Vein endothelial cell (primary cell): ENCODE measurements at places on chromosomes 6 and 20. TPM values are rescaled to one million over a fixed set of nuclear protein-coding genes. Genes with fewer than 3 reads are reported as not detected.

The DACT2 gene
- total RNA-seq: not detected in 2 replicates

The KCNG1 gene
- total RNA-seq: 2.0 and 2.5 TPM in 2 replicates

The ACTL10 gene
- total RNA-seq: 2.8 and 3.3 TPM in 2 replicates

The CST1 gene
- total RNA-seq: 4.2 TPM in 1 of 2 replicates, not detected in the other

The C6orf15 gene
- total RNA-seq: 0.33 TPM in 1 of 2 replicates, not detected in the other

The FAM162B gene
- total RNA-seq: 0.33 TPM in 1 of 2 replicates, not detected in the other

The ANGPT4 gene
- not detected in 2 replicates for total RNA-seq

The RGL2 gene
- total RNA-seq: 61.8 and 67.0 TPM in 2 replicates

The PACSIN1 gene
- not detected in 2 replicates for total RNA-seq

The RBBP8NL gene
- total RNA-seq: not detected in 2 replicates

The COL12A1 gene
- 15.4 and 19.3 TPM in 2 replicates for total RNA-seq

The ABRACL gene
- 67.0 and 95.8 TPM in 2 replicates for total RNA-seq

The C20orf144 gene
- under 0.01 and 0.10 TPM in 2 replicates for total RNA-seq

The SIRPG gene
- not detected in 2 replicates for total RNA-seq

The BANF2 gene
- not detected in 2 replicates for total RNA-seq

The EYS gene
- under 0.01 and 3.2 TPM in 2 replicates for total RNA-seq

The FOXF2 gene
- 0.10 TPM in 1 of 2 replicates, not detected in the other for total RNA-seq

The HRH3 gene
- total RNA-seq: not detected in 2 replicates

The CYP39A1 gene
- total RNA-seq: 0.33 and 0.38 TPM in 2 replicates

The FILIP1 gene
- total RNA-seq: 10.0 and 22.5 TPM in 2 replicates

The GLP1R gene
- total RNA-seq: not detected in 2 replicates

The PI3 gene
- total RNA-seq: not detected in 2 replicates

The TBX18 gene
- 1.6 and 7.5 TPM in 2 replicates for total RNA-seq

The MOCS3 gene
- total RNA-seq: 9.5 TPM in 2 replicates

The FBXO9 gene
- 29.6 and 42.1 TPM in 2 replicates for total RNA-seq

The BMP2 gene
- 23.8 and 34.2 TPM in 2 replicates for total RNA-seq

The ADGB gene
- total RNA-seq: not detected in 2 replicates

The NFKBIE gene
- total RNA-seq: 25.5 and 30.8 TPM in 2 replicates

The DYNLRB1 gene
- 68.6 and 69.6 TPM in 2 replicates for total RNA-seq

The TFAP2B gene
- not detected in 2 replicates for total RNA-seq

The SDCBP2 gene
- total RNA-seq: 4.9 and 6.2 TPM in 2 replicates

The MYLK4 gene
- 0.65 and 1.1 TPM in 2 replicates for total RNA-seq

The MPIG6B gene
- total RNA-seq: not detected in 2 replicates

The CST9L gene
- total RNA-seq: not detected in 2 replicates

The TNNC2 gene
- 0.33 TPM in 1 of 2 replicates, not detected in the other for total RNA-seq

The TFAP2C gene
- under 0.01 TPM in 1 of 2 replicates, not detected in the other for total RNA-seq

The CST3 gene
- 164 and 196 TPM in 2 replicates for total RNA-seq

The GGTLC1 gene
- total RNA-seq: not detected in 2 replicates

The RMND1 gene
- 29.8 and 35.3 TPM in 2 replicates for total RNA-seq

The MUC21 gene
- total RNA-seq: not detected in 2 replicates

The GABBR1 gene
- 4.6 and 6.6 TPM in 2 replicates for total RNA-seq

The OPRM1 gene
- not detected in 2 replicates for total RNA-seq

The TEAD3 gene
- 0.19 and 0.33 TPM in 2 replicates for total RNA-seq

The CNR1 gene
- 1.1 and 1.3 TPM in 2 replicates for total RNA-seq

The HLA-DQA1 gene
- total RNA-seq: not detected in 2 replicates

The PNLDC1 gene
- 0.38 TPM in 1 of 2 replicates, not detected in the other for total RNA-seq

The SLC17A1 gene
- total RNA-seq: not detected in 2 replicates

The SLC17A2 gene
- not detected in 2 replicates for total RNA-seq

The FRMD1 gene
- total RNA-seq: not detected in 2 replicates

The RSPH3 gene
- total RNA-seq: 2.7 and 2.9 TPM in 2 replicates

The SLC17A4 gene
- not detected in 2 replicates for total RNA-seq

The BPI gene
- total RNA-seq: not detected in 2 replicates

The OLIG3 gene
- not detected in 2 replicates for total RNA-seq
